ENCODE measurements at places on chromosomes 4 and X. TPM values are rescaled to one million over a fixed set of nuclear protein-coding genes. Genes with fewer than 3 reads are reported as not detected.

MAGEA10 gene
- not detected for total RNA-seq

MGARP gene
- 0.21 TPM for total RNA-seq

TMLHE gene
- 9.0 TPM for total RNA-seq

TMSB15A gene
- not detected for total RNA-seq

OTUD6A gene
- not detected for total RNA-seq

CLDN2 gene
- total RNA-seq = not detected

DCX gene
- not detected for total RNA-seq

NOX1 gene
- not detected for total RNA-seq

NLGN3 gene
- total RNA-seq = 1.0 TPM

SNCA gene
- total RNA-seq = 0.19 TPM

CCDC120 gene
- 4.5 TPM for total RNA-seq

TLR1 gene
- total RNA-seq = 2.6 TPM

GALNTL6 gene
- total RNA-seq = not detected

GRCh38 chr4:25783126-25783525 lies 79.7 kb downstream of the SEL1L3 start:
- no peak for DNase-seq

GRCh38 chr4:147318586-147318985 lies 162.3 kb upstream of the EDNRA start:
- DNase-seq = no peak

DNA sequence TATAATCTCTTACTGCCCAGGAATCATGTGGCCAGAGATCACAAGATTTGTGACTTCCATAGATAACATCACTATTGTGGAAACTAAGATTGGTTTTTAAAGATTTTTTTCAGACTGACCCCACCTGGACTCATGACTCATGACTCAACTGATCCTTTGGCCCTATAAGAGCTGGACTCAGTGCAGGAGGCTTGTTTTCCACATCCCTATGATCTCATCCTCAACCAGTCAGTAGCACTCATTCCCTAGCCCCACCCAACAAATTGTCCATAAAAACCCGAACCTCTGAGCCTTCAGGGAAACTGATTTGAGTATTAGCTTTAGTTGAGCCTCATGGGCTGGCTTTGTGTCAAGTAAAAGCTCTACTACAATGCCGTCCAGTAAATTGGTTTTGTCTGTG lies 7.9 kb upstream of the NOCT start:
- no peak for DNase-seq

- no peak for DNase-seq
Measured at GRCh38 chr4:121070274-121070673, 2.1 kb downstream of the NDNF start.

DNA sequence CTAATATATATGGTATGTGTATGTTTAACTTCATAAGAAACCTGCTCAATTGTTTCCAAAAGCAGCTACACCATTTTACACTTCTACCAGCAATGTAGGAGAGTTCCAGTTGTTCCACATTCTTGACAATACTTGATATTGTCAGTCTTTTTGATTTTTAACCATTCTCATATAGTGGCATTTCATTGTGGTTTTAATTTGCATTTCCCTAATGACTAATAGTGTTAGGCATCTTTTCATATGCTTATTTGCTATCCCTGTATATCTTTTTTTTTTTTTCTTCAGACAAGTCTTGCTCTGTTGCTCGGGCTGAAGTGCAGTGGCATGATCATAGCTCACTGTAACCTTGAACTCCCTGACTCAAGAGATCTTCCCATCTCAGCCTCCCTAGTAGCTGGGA lies 58.2 kb upstream of the TRIM2 start:
- no peak for DNase-seq

DNA sequence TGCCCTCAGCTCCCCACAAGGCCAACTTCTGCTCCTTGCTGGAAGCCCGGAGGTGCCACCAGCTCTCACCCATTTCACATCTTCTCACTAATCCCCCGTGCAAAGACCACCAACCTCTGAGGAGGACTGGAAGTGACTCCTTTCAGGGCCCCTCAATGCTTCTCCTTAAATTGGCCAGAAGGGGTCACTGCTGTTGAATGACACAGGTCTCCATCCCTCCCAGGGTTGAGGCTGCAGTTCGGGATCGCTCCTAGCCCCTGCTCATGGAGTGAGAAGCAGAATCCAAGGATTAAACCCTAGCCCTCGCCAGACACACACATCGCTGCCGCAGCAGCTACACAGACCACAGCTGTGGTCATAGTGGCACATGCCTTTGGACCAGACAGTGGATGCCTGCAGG lies 279.5 kb upstream of the TAPT1 start:
- DNase-seq = no peak

GRCh38 chrX:5305452-5305851 lies 923.2 kb downstream of the NLGN4X start:
- DNase-seq = no peak

- no peak for DNase-seq
Measured at GRCh38 chr4:123218981-123219380, 177.6 kb upstream of the SPRY1 start.

DNA sequence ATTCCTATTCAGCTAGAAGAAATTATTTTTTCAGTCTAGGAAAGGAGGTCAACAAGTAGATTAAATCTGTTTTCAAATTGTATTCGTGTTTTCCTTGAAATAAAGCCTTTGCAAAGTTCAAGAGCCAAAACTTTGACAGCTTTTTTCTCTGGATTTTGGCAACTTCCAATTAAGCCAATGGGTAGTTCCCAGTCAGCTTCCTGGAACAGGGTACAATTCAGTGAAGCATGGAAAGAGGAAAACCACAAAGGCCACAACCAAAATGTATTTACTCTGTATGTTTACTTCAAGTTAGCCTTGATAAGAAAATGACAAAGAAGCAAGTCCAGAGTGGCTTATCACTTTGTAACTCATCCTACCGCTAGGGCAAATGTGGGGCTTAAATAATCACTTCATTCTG lies 188.6 kb downstream of the COMMD8 start:
- no peak for DNase-seq

DNA sequence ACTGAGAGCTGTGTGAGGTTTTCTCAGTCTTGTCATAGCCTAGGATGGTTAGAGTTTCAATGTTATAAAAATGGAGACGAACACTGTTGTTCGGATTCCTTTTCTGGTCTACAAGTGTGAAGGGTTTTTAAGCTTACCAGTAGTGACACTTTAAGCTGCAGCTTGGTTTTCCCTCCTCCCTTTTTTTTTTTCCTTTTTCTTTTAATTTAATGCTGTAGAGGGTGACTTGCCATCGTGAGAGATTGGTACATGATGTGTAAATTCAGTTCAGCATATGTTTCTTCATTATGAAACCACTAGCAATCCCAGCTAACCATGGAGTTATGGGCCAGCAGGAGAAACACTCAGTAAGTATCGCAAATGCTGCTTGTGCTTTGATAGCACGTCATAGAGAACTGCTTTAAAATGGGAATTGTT lies 165.0 kb downstream of the RAPGEF2 start:
- no peak for DNase-seq

DNA sequence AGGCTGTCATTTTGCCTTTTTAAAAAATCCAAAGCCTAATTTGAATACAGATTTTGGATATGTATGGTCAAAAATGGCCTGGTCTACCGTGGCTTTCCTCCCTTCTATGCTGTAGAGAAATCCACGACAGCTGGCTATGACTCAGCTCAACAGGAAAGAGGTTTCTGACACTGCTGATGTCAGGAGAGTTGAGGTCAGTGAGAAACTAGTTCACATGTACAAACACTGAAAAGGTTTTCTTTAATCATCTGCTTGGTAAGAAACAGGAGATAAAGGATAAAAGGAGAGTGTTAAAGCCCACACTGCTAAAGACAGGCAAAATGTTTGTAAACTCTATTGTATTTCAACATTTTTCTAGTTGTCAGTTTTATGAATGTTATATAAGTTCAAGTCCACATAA lies 113.9 kb downstream of the NYX start:
- peak; percentile 78 for DNase-seq

DNA sequence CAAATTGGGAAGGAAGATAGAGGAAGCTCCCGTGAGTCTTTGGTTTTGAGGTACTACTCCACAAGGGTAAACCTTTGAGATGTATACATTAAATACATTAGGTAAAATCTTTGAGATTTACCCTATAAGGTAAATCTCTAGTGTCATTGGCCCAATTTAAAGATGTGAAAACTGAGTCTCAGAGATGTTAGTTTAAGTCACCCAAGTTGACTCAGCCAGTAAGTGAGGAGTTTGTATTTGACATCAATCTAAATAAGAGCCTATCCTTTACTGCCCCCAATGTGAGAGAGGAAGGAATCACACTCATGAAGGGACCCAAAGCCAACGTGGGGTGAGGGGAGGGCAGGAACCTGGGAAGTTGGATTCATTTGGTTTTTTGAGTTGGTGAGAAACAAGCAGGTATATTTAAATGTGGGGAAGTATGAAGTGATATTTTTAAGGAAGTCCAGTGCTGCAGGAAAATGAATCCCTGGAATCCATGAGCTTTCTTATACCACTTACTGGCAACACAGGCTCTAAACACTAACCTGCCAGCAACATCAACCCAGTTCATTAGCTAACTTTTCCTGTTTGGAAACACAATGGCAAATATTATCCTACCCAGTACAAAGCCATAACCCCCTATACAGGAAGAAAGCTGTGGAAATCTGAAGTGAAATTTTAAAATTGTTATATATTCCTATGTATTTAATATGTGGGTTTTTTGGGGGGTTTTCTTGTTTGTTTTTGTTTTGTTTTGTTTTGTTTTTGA lies 55.3 kb downstream of the PALLD start:
- DNase-seq = peak; percentile 63

- no peak for DNase-seq
Measured at GRCh38 chr4:27928761-27929540, 1068.3 kb downstream of the STIM2 start.

DNA sequence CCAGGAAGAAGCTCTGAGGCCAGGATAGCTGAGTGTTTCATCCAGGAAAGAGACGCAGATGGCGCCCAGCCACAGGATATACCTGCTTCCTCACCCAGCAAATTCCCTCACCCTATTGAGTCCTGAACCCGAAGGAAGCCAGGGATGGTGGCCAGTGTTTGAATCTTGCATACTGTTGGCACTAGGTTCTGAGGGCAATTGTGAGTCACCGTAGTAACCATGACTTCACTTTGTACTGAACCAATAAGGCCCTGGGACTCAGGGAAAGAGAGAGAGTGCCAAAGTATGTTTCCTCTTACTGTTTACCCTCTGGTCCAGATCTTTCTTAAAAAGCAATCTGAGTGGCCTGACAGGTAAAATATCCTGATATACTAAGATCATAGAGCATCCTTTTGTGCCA lies 25.6 kb upstream of the SMIM10L2A start:
- no peak for DNase-seq

DNA sequence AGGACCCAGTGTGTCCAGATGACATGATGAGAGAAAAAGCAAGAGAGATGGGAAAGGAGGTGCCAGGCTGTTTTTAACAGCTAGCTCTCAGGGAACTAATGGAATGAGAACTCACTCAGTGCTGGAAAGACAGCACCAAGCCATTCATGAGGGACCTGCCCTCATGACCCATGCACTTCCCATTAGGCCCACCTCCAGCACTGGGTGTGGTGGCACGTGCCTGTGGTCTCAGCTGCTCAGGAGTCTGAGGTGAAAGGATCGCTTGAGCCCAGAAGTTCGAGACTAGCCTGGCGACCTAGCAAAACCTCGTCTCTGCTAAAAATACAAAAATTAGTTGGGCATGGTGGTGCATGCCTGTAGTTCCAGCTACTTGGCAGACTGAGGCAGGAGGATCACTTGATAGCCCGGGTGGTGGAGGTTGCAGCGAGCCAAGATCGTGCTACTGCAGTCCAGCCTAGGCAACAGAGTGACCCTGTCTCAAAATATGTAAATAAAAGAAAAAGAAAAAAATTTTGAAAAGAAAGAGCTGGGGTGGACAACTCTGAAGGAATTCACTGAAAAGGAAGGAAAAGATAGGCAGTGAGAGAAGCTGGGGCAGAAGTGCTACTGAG lies 50.9 kb downstream of the FAM193A start:
- DNase-seq = no peak

GRCh38 chr4:74056114-74056857 lies 17.8 kb upstream of the CXCL3 start:
- no peak for DNase-seq

DNA sequence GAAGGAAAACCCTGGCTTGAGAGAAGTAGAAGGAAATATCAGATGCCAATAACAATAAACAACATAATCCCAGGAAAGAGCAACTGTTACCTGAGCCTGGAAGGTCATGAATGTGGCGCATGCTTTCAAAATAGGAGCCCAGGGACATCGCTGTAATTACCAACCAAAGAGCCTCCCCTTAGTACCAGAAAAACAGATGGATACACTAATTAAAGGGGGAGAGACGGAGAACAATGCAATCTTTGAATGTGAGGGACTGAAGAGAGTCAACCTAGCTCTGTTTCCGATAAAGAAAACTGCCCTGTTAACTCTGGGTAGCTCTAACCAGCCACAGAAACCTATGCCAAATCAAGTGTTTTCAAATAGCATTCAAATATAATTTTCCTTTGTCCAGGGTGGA lies 161.4 kb downstream of the ENOX2 start:
- no peak for DNase-seq

GRCh38 chrX:134148172-134148692 lies 88.8 kb upstream of the CCDC160 start:
- DNase-seq = no peak

Data from activated CD4-positive, alpha-beta T cell treated with anti-CD3 and anti-CD28 coated beads, Interleukin-2, amount 10 ng/mL, durations not matched to agents 24 days and 14 days (primary cell).